ENCODE measurements at places on chromosomes 5 and 9.

GRCh38 chr5:119342406-119342805 is 13.4 kb upstream of the TNFAIP8 start:
- DNase-seq, result no peak

- no peak for DNase-seq
These were observed 11.5 kb downstream of the SNX30 start for GRCh38 chr9:112761912-112762655.

DNA sequence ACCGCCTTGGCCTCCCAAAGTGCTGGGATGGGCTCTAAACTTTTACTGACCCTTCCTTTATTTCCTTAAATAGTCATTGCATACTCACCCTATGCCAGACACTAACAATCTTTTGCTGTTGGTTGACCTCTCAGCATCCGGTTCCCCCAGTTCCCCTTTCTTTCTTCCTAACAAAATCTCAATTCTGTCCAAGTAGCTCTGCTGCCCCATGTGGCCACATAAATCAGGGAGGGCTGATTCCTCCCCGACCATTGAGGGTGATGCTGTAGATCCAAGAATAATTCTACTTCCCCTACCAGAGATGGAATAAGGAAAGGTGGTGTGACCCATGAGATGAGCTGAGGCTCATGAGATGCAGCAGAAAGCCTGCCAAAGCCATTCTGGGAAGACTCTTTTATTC is 315.3 kb upstream of the MSX2 start:
- no peak for DNase-seq

- no peak for DNase-seq
These were observed 215.6 kb downstream of the EFNA5 start for GRCh38 chr5:107455111-107455544.

DNA sequence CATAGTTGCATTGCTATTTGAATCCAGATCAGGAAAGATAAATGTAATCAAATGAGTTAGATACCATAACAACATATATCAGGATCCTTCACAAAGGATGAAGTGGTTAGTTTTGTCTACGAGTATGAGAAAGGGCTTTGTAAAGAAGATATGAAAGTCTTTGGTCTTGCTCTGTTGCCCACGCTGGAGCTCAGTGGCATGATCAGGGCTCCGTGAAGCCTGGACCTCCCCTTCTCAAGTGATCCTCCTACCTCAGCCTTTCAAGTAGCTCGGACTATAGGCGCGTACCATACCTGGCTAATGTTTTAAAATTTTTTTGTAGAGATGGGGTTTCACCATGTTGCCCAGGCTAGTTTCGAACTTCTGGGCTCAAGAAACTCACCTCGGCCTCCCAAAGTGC is 1.8 kb downstream of the SMC5 start:
- DNase-seq, result no peak

- DNase-seq, result no peak
These were observed 440.6 kb upstream of the IZUMO3 start for GRCh38 chr9:24986331-24986730.

GRCh38 chr5:15354021-15354420 is 146.0 kb upstream of the FBXL7 start:
- no peak for DNase-seq
